ENCODE measurements at places on chromosomes 11 and 22. TPM values are rescaled to one million over a fixed set of nuclear protein-coding genes. Genes with fewer than 3 reads are reported as not detected.

- DNase-seq = no peak
These were observed 85.7 kb downstream of the TBC1D22A start for GRCh38 chr22:46848197-46848596.

DNA sequence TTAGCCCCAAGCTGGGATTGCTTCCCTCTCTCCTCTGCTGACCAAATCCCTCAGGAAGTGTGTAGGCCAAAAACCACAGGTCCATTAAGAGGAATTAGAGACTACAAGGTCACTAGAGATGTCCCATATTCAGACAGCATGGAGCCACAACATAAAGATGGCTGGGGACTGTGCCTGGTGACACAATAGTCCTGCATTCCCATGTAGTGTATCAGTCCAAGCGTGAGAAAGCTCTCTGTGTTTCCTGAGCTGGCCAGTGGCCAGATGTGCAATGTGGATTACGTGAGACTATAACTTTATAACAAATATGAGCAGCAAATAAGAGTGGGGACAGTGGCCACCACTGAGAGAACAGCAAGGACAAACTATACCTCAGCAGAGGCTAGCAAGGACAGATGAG lies 7.6 kb upstream of the MS4A10 start:
- DNase-seq = peak; percentile 22

Gene GRAMD1B
- polyA plus RNA-seq = 9.5 TPM

Gene MEI1
- 0.68 TPM for polyA plus RNA-seq

Gene APOL3
- polyA plus RNA-seq = 9.1 TPM

DNA sequence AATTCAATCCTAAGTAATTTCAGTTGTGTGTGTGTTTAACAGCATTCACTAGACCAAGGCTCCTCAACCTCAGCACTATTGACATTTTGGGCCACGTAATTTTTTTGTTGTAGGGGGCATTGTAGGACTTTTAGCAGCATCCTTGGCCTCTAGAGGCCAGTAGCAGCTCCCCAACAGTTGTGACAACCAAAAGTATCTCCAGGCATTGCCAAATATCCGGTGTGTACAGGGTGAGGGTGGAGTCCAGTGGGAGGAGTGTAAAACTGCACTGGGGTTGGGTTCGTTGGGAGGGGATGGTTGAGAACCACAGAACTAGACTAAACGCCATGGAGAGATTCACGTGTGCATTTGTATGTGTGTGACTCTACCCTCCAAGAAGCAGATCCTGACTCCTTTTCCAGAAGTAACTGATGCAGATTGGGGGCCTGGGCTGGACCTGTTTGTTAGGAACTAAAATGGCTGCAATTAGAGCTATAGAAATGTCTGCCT lies 5.9 kb upstream of the PHF21A start:
- no peak for DNase-seq

GRCh38 chr11:102452461-102453301 lies at the start of gene TMEM123:
Gene TMEM123 (minus strand): TSS chr11:102452765. CDS start chr11:102452623, 142 bp downstream.
- DNase-seq = no peak

Gene FJX1
- polyA plus RNA-seq = 6.0 TPM
